ENCODE measurements at places on chromosomes 11 and 22.

DNA sequence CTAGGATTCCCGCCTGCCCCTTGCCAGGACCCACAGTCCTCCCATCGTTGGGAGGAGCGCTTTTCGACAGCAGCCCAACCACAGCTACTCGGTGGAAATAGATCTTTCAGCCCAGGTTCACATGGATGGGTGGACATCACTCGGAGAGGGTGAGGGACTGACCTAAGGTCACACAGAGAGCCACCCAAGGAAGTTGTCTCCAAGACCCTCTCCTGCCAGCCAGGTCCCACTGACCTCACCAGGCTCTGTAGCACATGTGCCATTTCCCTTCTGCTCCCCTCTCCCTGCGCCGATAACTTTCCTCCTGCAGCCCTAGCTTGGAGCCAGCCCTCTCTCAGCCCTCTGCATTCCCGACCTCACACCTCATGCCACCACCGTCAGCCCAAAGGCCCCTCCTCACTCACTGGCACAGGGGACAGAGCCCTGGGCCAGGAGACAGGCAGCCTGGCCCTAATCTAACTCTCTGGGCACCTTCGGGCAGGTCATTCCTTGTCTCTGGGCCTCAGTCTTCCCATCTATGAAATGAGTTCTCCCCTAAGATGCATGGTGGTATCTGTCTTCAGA, 4.7 kb downstream of the KCNJ4 start:
- no peak for DNase-seq

GRCh38 chr11:113179181-113179704, 135.1 kb upstream of the TTC12 start:
- no peak for DNase-seq

GRCh38 chr11:82505379-82505778, 228.3 kb downstream of the FAM181B start:
- DNase-seq: no peak

GRCh38 chr11:12677131-12677530, 2.9 kb downstream of the TEAD1 start:
- no peak for DNase-seq
